ENCODE measurements at places on chromosomes 6 and 20. TPM values are rescaled to one million over a fixed set of nuclear protein-coding genes. Genes with fewer than 3 reads are reported as not detected.

DNA sequence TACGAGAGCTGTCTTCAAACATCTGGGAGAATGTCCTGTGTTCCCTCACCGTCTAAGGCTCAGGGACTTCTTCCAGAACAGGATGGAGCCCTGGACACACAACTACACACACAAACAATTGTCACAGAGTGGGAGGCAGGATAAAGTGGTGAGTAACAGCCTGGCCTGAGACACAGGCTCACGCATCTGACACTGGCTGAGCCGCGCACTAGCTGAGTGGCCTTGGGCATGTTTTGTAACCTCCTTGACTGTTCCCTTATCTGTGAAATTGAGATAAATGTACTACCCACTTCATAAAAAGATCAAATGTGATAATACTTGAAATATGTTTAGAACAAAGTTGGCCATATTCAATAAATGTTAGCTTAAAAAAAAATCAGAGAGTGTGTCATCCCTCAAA lies 132.4 kb upstream of the ARMC2 start:
- H3K27me3 ChIP-seq: no peaks in the 10 kb centered on the region
- no peaks in the 10 kb centered on the region for H3K36me3 ChIP-seq
- DNase-seq: no peak
- H3K4me3 ChIP-seq: no peak overlapping the region
- peaks cover 22% of the 10 kb centered on the region for H3K4me1 ChIP-seq

GRCh38 chr20:51500311-51500710 lies 42.2 kb downstream of the NFATC2 start:
- H3K4me3 ChIP-seq: no peak overlapping the region
- no peak overlapping the region for H3K27ac ChIP-seq
- no peaks in the 10 kb centered on the region for H3K27me3 ChIP-seq
- DNase-seq: no peak

DNA sequence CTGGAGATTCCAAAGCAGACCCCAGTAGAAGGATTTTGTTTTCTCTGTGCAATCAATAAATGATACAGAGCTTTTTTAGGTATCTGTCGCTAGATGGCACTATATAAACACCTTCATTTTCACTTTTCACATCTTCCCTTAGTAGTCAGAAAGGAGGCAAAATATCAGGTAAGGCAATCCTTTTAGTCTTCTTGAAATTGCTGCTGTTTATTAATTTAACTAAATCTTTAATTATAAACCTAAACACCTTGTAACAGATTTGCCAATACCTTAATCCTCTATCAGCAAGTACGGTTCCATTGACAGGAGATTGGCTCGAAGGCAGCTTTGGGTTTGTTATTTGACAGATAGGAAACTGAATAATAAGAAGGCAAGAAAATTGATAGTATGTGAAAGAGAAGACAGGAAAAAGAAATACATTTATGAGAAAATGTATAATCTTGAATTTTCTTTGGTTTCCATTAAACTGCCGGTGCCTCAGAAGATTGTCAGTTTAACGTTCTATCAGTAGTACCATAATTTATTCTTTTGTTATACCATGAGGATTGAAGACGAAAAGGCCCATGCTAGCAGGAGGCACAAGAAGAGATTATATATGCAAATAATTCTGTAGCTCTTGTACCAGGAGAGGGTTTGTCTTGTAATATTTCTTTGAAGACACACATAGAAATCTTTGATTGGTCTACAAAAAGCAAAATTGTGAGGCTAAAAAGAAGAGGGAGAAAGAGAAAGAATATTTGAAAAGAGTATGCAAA lies 23.5 kb upstream of the IBTK start:
- peak; percentile 43 for DNase-seq
- H3K4me3 ChIP-seq: no peak overlapping the region
- H3K27ac ChIP-seq: no peak overlapping the region
- no peaks in the 10 kb centered on the region for H3K4me1 ChIP-seq
- no peaks in the 10 kb centered on the region for H3K36me3 ChIP-seq

GRCh38 chr6:133871131-133871530 lies 17.8 kb upstream of the TCF21 start:
- H3K4me1 ChIP-seq: no peaks in the 10 kb centered on the region
- H3K36me3 ChIP-seq: no peaks in the 10 kb centered on the region
- no peaks in the 10 kb centered on the region for H3K27me3 ChIP-seq
- no peak overlapping the region for H3K27ac ChIP-seq

DNA sequence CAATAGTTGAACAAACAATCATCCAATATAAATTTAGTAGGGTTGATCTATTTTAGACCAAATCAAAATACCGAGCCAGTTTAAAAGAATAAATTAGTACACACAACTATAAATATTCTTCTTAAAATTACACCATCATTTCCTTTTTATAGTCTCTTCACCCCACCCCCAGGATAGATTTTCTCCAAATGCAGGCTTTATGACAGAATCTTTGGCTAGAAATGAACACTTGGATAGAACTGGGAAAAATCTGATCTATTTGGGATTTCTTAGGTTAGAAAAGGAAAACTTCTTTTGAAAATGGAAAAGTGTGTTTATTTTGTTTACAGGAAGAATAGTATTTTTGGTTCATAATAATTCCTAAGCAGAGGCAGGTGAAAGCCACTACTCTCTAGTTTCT lies 74.6 kb downstream of the HMGN3 start:
- no peak overlapping the region for H3K4me3 ChIP-seq
- no peak overlapping the region for H3K27ac ChIP-seq
- H3K27me3 ChIP-seq: no peaks in the 10 kb centered on the region
- no peaks in the 10 kb centered on the region for H3K36me3 ChIP-seq
- no peaks in the 10 kb centered on the region for H3K4me1 ChIP-seq

GRCh38 chr6:12068899-12069557 lies 56.9 kb downstream of the HIVEP1 start:
- peaks cover 5% of the 10 kb centered on the region for H3K4me1 ChIP-seq
- no peak overlapping the region for H3K4me3 ChIP-seq
- no peaks in the 10 kb centered on the region for H3K27me3 ChIP-seq
- no peaks in the 10 kb centered on the region for H3K36me3 ChIP-seq

GRCh38 chr6:1486387-1486786 lies 97.0 kb downstream of the FOXF2 start:
- no peak for DNase-seq
- no peak overlapping the region for H3K4me3 ChIP-seq
- H3K36me3 ChIP-seq: no peaks in the 10 kb centered on the region
- no peak overlapping the region for H3K27ac ChIP-seq

- DNase-seq: peak; percentile 11
- no peak overlapping the region for H3K27ac ChIP-seq
- H3K4me1 ChIP-seq: no peaks in the 10 kb centered on the region
- H3K36me3 ChIP-seq: no peaks in the 10 kb centered on the region
Observed at GRCh38 chr6:10341605-10342004, 73.3 kb downstream of the TFAP2A start.

- H3K4me1 ChIP-seq: no peaks in the 10 kb centered on the region
- H3K27ac ChIP-seq: no peak overlapping the region
Observed at GRCh38 chr6:12296255-12296573, 6.1 kb downstream of the EDN1 start.

DNA sequence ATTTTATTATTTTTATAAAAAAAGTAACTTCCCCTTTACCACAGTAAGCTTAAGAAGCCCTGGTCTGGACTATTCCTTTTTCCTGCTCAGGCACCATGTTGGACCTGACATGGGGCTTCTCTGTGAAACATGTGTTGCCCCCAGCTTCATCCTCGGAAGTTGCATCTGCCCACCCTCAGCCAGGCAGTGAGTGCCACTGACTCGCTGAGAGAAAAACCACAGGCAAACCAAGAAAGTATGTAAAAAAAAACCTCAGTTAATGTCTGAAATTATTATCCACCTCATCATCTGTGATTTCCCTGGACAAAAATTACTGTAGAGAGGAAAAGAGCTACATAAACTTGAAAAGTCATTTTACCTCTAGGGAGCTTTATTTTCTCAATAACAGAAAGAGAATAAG lies 109.9 kb upstream of the MCHR2 start:
- H3K27me3 ChIP-seq: peaks cover 3% of the 10 kb centered on the region
- H3K36me3 ChIP-seq: no peaks in the 10 kb centered on the region
- DNase-seq: no peak
- H3K4me1 ChIP-seq: no peaks in the 10 kb centered on the region
- no peak overlapping the region for H3K27ac ChIP-seq

- no peak overlapping the region for H3K27ac ChIP-seq
- DNase-seq: peak; percentile 29
- no peaks in the 10 kb centered on the region for H3K36me3 ChIP-seq
- H3K4me1 ChIP-seq: peaks cover 9% of the 10 kb centered on the region
- H3K27me3 ChIP-seq: peaks cover 15% of the 10 kb centered on the region
Observed at GRCh38 chr6:29651413-29652197, 5.3 kb upstream of the MOG start.

DNA sequence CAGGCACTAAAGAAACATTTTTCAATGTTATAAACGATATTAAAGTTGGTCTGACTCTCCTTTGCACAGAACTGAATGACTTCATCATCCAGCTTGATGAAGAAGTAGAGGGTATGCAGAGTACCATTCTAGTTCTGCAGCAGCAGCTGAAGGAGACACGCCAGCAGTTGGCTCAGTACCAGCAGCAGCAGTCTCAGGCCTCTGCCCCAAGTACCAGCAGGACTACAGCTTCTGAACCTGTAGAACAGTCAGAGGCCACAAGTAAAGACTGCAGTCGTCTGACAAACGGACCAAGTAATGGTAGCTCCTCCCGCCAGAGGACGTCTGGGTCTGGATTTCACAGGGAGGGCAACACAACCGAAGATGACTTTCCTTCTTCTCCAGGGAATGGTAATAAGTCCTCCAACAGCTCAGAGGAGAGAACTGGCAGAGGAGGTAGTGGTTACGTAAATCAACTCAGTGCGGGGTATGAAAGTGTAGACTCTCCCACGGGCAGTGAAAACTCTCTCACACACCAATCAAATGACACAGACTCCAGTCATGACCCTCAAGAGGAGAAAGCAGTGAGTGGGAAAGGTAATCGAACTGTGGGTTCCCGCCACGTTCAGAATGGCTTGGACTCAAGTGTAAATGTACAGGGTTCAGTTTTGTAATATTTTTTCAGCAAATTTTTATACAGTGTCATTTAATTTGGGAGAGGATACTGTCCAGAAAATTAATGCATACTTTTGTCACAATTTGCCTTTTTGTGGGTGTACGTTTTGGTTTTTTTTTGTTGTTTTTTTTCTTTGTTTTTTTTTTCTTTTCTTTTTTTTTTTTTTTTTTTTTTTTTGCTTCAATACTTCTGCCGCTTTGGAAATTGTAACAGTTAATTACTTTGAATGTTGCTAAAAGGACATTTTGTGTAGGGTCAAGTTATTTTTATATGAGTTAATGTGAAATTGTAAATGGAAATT lies 6.6 kb upstream of the ACAT2 start:
- H3K36me3 ChIP-seq: peaks cover 33% of the 10 kb centered on the region
- no peaks in the 10 kb centered on the region for H3K27me3 ChIP-seq
- H3K4me1 ChIP-seq: no peaks in the 10 kb centered on the region
- H3K4me3 ChIP-seq: no peak overlapping the region
- H3K27ac ChIP-seq: no peak overlapping the region
- peak; percentile 21 for DNase-seq

GRCh38 chr6:140597181-140597580 lies 1222.7 kb upstream of the CITED2 start:
- no peaks in the 10 kb centered on the region for H3K4me1 ChIP-seq
- H3K27ac ChIP-seq: no peak overlapping the region
- no peaks in the 10 kb centered on the region for H3K27me3 ChIP-seq
- DNase-seq: no peak

DNA sequence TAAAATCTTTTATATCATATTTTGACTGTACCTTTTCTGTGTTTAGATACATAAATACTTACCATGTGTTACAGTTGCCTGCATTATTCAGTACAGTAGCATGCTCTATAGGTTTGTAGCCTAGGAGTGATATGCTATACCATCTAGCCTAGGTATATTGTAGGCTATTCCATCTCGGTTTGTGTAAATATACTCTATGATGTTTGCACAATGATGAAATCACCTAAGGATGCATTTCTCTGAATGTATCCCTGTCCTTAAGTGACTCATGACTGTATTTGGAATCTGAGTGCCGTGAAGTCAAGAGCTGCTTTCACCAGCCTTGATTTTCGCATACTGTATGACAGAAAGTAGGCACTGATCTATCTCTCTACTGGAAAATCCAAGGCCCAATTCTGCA lies 129.9 kb downstream of the UTRN start:
- H3K36me3 ChIP-seq: no peaks in the 10 kb centered on the region
- H3K27me3 ChIP-seq: no peaks in the 10 kb centered on the region
- no peak overlapping the region for H3K4me3 ChIP-seq
- DNase-seq: no peak
- H3K27ac ChIP-seq: no peak overlapping the region

- H3K27ac ChIP-seq: no peak overlapping the region
- peaks cover 11% of the 10 kb centered on the region for H3K4me1 ChIP-seq
- H3K4me3 ChIP-seq: no peak overlapping the region
- no peaks in the 10 kb centered on the region for H3K27me3 ChIP-seq
Observed at GRCh38 chr20:49699200-49699992, 14.3 kb downstream of the B4GALT5 start.

DNA sequence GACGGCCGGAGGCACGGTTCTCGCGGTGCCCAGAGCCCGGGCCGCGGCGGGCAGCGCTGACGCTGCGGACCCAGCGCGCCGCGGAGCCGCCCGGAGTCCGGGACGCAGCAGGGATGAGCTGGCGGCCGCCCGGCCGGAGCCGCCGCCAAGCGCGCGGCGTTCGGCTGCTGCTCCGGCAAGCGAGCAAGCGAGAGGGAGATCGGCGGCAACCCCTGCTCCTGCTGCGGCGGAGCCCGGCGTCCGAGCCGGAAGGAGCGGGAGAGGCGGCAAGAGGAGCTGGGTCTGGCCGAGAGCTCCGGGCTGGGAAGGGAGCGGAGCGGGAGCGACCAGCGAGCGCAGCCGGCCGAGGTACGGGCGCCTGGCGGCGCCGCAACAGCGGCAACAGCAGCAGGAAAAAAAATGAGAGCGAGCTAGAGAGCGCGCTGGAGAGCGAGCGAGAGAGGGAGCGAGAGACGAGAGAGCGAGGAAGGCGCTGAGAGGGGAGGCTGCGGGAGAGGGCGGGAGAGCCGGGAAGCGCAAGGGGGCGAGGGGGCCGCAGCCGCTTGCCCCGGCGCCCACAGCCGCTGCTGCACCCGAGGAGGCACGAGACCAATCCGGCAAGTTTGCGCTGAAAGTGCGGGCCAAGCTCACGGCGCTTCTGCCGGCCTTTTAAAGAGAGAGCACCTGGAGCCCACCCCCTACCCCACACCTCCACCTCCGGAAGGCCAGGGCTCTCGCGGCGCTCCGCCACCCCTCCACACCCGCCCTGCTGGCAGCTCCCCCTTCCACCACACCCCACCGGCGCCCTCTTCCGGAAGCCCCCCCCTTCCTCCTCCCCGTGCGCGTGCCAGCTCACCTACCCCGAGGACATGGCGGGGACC lies 496 bp downstream of the GRM4 start:
- H3K27me3 ChIP-seq: peaks cover 86% of the 10 kb centered on the region
- H3K27ac ChIP-seq: no peak overlapping the region
- peak overlapping the region; percentile 14 for H3K4me3 ChIP-seq
- peaks cover 70% of the 10 kb centered on the region for H3K4me1 ChIP-seq

GRCh38 chr6:155439376-155439775 lies 16.3 kb downstream of the NOX3 start:
- no peak overlapping the region for H3K4me3 ChIP-seq
- DNase-seq: no peak
- no peaks in the 10 kb centered on the region for H3K36me3 ChIP-seq
- no peak overlapping the region for H3K27ac ChIP-seq
- no peaks in the 10 kb centered on the region for H3K27me3 ChIP-seq

The COL20A1 gene
- 15.2 TPM for polyA plus RNA-seq

The DNAH8 gene
- polyA plus RNA-seq: 0.58 TPM

The SIM1 gene
- 1.7 TPM for polyA plus RNA-seq

The KIAA0408 gene
- polyA plus RNA-seq: 17.7 TPM

The LINC00237 gene
- 0.41 TPM for polyA plus RNA-seq

The CLIC5 gene
- 14.8 TPM for polyA plus RNA-seq

The LHFPL5 gene
- not detected for polyA plus RNA-seq

The DACT2 gene
- polyA plus RNA-seq: 2.1 TPM

The CRIP3 gene
- 1.2 TPM for polyA plus RNA-seq

The PDYN gene
- not detected for polyA plus RNA-seq
